ENCODE measurements at places on chromosomes 6 and 20.

GRCh38 chr20:64106981-64107735 lies at the start of gene NPBWR2:
Gene NPBWR2 (minus strand): TSS chr20:64107565. CDS start chr20:64106831, 734 bp downstream.
- DNase-seq, result no peak

DNA sequence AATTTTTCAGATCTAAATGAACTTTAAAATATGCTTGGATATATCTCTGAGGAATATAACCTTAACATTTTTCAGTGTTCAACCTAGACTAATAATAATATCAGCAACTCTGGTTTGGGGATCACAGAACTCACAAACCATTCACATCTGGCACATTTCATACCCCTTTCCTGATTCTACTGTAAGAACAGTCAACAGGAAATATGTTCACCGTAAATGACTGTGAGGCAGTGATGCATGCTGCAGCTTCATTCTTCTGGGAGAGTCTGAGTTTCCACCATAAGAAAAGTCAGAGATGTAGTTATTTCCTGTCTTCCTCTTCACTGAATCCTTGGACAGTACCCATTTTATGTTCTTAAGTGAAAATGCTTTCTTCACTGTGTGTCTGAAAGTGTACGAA lies 134.2 kb upstream of the IFNGR1 start:
- no peak for DNase-seq

- peak; percentile 26 for DNase-seq
Measured at GRCh38 chr6:157994125-157994795, 12.6 kb downstream of the SYNJ2 start.

DNA sequence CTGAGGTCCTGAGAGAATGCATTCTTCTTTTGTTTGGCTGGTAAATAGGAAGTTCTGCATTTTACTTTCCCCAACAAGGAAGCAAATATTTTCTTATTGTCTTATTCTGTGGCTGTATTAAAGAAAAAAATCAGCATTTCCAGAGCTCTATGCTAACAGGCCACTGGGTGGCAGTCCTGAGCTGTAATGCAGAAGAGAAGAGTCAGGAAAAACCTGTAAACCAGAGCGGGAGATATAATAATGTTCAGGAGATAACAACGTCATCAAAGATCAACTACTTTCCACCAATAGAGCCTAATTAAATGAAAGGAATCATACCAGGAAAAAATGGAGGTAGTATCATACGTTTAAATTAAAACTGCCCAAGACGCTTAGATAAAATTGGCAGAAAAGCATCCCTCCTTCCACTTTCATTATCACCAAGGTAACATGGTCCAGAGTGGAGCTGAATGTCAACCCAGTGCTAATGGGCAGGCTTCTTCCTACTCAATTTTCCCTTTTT lies 55.6 kb upstream of the CARMIL1 start:
- DNase-seq, result peak; percentile 77

DNA sequence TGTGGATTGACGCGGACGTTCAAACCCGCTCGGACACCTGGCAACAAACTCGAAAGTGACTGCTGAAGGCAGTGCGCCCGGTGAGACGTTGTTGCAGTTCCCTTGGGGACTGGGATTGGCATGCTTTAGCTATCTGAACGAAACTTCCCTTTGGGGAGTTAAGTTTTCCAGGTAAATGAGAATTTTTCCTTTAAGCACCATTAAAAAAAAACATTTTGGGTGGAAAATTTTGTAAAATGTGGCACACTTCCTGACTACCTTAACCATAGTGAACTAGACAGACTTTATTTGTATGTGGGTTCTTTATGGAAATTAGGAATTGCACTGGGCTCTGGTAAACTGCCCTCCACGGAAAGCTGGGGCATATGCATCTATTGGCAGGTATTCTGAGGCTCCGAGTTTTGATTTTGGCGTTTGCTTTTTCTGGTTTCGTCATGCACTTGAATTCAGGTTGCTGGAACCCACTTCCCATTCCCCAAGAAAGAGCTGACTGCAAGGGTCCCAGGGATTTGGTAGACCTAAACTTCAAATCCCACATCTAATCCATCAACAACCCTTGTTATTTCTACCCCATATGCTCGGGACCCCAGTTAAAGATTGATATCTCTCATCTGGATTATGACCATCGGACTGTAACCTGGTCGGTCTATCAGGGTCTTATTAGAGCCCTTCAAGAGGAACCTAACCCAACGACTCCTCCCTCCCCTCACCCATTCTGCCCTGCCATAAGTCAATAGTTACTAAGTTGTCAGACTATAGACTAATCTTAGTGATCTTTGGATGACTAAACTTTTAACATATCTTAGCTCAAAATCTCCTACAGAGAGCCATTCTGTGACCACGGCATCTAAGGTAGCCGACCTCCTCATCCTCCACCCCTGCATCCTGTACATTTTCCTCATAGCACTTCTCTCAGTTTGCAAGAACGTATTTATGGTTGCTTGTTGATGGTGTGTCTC lies 800 bp upstream of the DYNLT1 start:
- DNase-seq, result no peak

GRCh38 chr6:164859816-164860215 lies 449.6 kb downstream of the C6orf118 start:
- DNase-seq, result no peak
